ENCODE measurements at places on chromosomes 5 and 9.

- no peak for DNase-seq
Observed at GRCh38 chr5:84327591-84327990, 57.1 kb downstream of the EDIL3 start.

DNA sequence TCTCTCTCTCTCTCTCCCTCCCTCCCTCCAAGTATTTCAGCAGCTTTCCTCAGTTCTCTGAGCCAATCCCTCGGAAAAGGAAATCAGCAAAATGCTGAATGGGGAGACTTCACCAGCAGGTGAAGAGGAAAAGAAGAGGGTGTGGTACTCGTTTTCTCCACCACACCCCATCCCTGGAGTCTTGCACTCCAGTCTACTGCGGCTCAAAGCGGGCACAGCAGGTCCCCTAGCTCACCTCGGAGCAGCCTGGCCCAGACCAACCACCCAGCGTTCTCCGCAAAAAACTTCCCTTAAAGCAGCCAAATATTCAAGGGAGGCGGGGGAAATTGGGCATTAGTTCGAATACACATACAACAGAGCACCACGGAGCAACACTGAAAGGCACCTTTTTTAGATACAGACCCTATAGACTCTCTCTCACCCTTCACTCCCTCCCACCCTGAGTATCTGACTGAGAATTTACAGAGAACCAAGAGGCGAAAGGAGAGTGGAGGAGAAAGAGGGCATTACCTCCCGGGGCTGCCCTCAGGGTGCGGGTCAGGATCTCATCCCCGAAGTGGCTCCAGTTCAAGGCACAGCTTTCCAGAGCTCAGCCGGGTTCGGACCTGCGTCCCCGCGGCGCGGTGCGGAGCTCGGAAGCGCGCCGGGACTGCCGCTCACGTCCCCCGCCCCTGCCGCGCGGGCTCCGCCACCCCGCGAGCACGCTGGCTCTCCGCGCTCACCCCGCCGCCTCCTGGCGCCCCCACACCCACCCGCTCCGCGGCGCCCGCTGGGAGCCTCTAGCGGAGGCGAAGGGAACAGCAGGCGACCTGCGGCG is 1638.5 kb upstream of the C9orf72 start:
- no peak for DNase-seq

- DNase-seq, result no peak
Observed at GRCh38 chr9:72384710-72385485, 19.9 kb upstream of the ZFAND5 start.

DNA sequence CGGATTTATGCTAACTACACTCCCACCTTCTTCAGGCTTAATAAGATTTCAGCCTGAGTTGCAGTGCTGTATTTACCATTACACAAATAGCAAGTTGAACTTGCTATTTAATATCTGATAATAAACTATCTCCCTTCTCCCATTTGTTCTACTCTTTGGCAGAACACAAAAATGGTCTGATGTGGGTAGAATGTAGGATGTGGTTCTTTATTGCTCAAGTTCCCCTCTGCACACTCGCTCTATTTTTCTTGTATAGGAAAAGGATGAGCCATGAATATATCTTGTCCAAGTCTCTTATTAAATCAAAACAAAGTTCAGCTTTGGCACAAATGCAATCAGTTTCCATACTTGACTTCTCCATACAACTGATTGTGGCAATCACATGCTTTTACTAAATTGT is 37.2 kb upstream of the KIF2A start:
- DNase-seq, result peak; percentile 74

DNA sequence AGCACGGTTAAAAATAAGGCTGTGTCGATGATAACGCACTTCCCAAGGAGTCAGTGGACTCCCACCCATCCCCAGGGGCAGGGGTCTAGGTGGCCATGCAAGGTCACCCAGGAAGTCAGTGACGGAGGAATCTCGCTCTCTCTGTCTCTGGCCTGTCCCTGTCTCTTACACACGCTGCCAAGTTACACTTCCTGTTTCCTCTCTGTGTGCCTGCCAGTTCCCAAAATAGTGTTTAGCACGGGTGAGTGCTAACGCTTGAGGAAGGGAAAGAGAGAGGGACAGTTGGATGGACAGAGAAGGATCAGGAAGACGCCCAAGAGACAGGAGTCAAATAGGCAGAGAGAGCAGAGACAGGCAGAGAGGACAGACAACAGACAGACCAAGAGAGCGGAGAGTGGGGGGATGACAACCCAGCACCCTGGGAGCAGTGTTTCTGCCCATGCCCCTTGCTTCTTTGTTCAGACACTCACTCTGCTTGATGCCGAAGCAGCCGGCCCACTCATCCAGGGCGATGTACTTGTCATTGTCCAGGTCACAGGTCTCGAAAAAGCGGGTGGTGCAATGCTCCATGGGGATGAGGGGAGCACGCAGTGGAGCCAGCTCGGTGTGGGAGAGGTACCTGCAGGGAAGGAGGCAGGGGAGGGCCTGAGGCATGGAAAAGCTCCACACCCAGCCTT is 23.0 kb downstream of the SPARC start:
- peak; percentile 80 for DNase-seq

- no peak for DNase-seq
Observed at GRCh38 chr9:97073506-97073905, 34.6 kb upstream of the CTSV start.

DNA sequence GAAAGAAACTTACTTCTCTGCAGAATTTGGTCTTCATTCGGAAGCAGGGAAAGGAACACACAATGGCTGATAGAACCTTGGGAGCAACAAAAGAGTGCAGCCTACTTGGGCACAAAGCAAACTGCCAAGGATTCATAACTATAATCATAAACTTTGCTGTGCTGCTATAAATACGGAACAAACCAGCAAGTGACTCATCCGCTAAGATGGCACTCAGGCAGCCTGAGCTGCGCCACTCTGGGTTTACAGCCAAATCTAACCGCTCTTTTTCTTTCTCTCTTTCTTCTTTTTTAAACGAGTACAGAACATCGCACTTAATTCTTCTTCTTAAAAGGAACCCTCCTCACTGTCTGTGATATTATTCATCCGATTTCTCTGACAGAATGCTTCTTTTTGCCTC is 81.1 kb downstream of the PTPN3 start:
- DNase-seq, result no peak

- no peak for DNase-seq
Observed at GRCh38 chr9:125965477-125965876, 218.3 kb downstream of the PBX3 start.

- DNase-seq, result peak; percentile 76
Observed at GRCh38 chr5:37005946-37006540, 129.5 kb downstream of the NIPBL start.

GRCh38 chr5:17180864-17181723 is 36.3 kb upstream of the BASP1 start:
- DNase-seq, result no peak

- no peak for DNase-seq
Observed at GRCh38 chr5:155017610-155018009, 4.1 kb downstream of the KIF4B start.

DNA sequence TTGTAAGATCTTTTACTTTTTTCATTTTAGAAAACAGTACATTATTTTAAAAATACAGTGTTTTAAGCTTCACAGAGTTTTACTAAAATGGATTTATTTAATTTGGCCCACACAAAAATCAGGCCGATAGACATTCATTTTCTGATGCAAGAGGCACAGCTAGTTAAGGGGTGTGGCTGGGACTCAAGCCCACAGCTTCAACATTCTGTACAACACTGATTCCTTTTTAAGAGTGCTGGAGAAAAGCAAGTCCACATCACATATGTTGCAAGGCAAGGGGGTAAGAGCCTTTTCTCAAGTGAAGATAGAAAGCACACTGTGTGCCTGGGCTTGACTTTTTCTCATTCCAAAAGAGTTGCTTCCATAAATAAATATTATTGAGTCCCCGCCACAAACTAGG is 195.9 kb downstream of the RFK start:
- no peak for DNase-seq

GRCh38 chr9:37452611-37453010 is 12.6 kb downstream of the ZBTB5 start:
- DNase-seq, result no peak

DNA sequence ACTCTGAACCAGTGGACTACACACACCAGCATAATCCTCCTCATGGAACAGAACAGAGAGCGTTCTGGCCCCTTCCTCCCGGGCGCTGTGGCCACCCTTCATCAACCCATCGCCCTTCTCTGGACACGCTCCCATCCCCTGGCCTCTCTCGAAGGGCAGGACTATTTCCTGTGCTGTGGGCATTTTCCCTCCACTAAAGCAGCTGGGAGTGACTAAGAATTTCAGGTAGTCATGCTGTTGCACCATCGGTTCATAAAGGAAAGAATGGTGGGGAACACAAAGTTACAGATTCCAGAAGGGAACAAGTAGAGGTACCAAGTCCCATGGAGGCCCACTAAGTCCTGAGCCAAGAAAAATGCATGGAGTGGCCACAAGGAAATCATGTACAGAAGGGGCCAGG is 68.6 kb downstream of the EPB41L4B start:
- no peak for DNase-seq

DNA sequence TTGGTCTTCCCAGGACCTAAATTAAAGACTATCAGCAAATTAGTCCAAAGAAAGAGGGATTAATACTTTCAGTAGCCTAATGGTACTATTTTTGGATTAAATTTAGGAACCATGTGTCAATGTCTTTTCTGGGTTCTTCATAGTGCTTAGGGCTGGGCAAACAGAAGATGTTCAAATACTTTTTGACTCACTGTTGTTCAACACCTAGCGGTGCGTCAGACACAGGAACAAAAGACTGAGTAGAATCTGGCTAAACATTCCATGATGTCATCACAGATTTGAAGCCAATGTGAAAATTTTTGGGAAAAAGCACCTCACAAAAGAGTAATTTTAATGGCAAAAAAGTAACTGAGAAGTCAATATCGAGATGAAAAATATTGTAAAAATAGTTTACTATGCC is 544.4 kb downstream of the EFNA5 start:
- no peak for DNase-seq

DNA sequence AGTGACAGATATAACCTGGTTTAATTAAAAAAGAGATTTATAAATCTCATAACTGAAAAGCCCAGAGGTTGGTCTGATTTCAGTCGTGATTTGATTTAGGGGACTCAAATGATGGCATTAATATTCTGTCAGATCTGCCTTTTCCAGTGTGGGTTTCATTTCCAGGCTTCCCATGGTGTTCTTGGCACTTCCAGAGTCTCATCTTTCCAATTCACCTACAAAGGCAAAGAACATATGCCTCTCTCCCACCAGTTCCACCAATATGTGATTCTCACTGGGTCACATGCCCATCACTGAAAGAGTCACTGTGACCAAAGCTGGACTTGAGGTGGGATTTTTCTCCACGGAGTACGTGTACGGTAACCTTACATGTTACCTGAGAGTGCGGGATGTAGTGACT is 137.4 kb upstream of the IL12B start:
- DNase-seq, result no peak

- no peak for DNase-seq
Observed at GRCh38 chr9:121839726-121840500, 188.5 kb downstream of the DAB2IP start.

DNA sequence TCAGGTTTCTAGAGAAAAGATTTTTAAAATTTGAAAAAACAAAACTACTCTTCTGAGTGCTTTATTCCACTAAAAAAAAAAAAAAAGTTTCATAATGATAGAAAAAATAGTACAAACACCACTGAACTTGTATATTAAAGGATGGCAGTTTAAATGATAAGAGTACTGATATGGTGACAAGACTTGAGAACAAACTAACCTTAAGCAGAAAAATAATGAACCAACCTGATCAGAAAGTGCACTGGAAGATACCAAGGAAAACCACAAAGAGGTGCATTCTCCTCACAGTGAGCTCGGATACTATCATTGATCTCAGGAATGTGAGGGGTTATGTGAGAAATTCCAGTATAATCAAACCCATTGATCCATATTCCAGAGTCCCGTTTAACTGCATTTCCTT is 34.3 kb downstream of the ERMP1 start:
- DNase-seq, result no peak

- no peak for DNase-seq
Observed at GRCh38 chr9:15576350-15577050, 23.7 kb downstream of the CCDC171 start.

DNA sequence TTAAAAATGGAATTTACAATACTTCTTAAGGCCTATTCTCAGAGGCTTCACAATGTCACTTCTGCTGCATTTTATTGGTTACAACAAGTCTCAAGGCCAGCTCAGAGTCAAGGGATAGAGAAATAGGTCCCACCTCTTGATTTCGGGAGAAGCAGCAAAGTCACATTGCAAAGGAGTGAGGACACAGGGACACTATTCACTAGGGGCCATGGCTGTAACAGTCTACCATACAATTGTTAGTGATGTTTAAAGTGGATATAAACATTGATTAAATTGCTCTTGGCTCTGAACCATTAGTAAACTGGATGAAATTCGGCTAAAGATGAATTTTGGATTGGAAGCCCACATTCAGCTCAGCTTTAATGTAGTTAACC is 21.7 kb upstream of the CMBL start:
- DNase-seq, result no peak

DNA sequence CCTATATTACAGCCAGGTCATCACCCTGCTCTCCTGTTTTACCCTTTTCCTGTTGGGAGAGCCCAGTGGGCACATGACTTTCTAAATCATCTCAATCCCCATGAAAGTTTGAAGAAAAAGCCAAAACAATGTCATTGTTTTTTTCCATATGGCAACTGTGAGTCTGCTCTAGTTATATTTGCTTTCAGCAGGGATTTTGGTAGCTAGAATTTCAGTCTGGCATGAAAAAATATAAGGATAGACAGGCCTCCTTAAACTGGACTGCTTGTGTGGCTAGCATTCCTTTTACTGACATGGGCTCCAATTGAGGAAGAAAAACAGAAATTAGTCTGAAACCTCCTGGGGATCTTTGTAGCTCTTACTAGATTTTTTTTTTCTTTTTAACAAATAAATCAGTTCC is 25.6 kb downstream of the MOCS2 start:
- no peak for DNase-seq

DNA sequence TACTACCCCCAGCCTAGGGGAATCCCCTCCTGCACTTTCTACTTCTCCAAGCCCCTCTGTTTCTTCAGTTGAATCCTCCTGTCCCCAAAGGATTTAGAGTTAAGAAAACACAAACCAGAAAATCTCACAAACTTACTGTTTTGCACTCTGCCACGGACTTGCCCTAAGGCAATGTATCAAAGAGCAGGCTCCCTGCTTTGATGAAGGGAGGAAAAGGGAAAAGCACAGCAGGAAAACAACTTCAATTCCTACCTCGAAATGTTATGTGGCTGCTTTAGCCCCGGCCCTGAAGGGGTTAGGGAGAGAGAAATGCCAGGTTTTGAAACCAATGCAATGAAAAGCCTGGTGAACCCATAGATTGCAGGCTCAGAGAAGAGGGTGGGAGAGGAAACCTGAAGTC is 254.7 kb downstream of the MAN2A1 start:
- DNase-seq, result no peak
